ENCODE measurements at places on chromosomes 16 and 17.
A peak's percentile ranks its signal among the peaks of the same experiment; 100 is the strongest.

GRCh38 chr16:69371564-69371963, 14.2 kb downstream of the TERF2 start:
- DNase-seq: no peak

DNA sequence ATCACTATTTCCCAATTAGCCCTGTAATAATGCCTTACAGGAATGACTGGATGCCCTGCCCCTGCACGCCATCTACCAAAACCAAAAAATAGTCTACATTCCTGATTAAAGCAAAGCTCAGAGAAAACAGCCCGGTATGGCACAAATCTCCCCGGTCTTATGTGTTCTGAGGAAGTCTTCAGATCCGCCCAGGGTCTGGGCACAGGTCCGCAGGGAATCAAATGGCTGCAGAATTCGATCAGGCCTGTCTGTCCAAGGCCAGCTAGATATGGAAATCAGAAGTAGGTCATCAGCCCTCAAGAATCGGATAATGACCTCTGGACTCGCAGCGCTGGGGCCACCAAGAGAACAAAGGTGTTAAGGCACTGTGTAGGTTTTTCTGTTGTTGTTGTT, 171.0 kb downstream of the ZFHX3 start:
- no peak for DNase-seq

DNA sequence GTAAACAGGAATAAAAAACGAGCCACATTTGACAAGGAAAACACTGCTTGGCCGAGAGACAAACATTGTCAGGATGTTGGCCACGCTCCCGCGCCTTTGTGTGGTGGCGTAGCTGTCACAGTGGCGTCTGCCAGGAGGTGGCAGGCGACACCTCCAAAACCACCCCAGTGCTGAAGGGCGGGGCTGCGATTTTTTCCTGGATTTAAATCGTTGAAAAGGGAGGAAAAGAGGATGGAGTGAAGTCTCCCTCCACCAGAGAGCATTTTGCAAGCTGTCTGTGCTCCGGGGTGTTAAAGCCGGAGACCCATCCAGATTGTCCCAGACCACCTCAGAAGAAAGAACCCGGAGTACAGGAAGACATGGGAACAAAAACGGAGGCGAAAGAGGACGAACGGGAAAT, 12.7 kb downstream of the MRM3 start:
- DNase-seq: peak; percentile 39

- no peak for DNase-seq
Observed at GRCh38 chr16:80583466-80583865, 42.7 kb downstream of the DYNLRB2 start.

- DNase-seq: no peak
Observed at GRCh38 chr17:50590946-50591737, 30.6 kb downstream of the CACNA1G start.

GRCh38 chr17:78355701-78356100, 4.2 kb downstream of the SOCS3 start:
- no peak for DNase-seq

- no peak for DNase-seq
Observed at GRCh38 chr17:41211845-41212466, 14.5 kb upstream of the KRTAP9-2 start.

DNA sequence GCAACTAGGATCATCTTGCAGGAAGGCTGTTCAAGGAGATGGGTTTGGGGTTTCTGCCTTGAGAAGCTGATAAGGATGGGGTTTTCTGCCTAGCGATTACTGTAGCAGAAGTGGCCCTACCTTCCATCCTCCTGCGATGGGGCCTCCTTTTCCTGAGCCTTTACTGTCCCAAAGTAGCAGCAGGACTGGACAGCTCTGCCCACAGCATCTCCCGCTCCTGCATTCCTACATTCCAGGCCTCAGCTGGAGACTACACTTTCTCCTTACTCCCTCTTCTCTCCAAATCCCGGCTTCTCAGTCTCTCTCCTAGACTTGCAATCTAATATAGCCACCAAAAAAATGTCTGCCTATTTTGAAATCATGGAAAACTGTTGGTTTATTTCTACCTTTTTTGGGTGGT, 355.4 kb downstream of the CA10 start:
- DNase-seq: no peak

DNA sequence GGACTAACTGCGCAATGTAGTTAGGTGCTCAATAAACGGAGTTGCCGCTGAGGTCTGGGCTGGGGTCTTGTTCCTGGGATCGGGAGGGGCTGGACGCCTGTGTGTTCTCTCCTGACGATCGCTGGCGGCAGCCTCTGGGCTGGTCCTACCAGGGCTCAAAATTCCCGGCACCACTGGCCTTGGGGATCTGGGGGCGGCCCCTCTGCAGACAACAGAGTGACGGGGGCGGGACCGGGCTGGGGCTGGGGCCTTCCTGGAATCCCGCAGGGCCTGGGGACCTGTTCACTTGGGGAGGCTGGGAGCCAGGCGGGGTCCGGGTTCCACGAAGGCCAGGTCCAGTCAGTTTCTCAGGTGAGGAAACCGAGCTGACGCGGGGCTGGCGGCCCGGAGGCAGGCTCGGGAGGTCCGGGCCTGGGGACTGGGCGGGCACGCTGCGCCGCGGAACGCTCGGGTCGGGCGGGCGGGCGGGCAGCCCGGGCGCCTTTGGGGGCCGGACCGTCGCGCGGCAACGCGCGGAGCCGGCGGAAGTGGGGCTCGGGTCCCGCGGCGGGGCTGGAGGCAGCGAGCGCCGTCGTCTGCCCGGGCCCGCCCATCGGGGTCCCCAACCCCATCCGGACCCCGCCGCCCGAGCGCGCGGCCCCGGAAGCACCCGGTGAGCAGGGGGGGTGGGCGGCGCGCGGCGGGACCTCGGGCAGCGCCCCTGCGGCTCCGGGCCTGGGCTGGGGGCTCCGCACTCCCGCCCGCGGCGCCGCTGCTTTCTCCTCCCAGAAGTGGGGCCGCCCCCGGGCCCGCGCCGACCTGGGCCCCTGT, at the start of gene PIGQ:
Gene PIGQ (plus strand): TSS at position 524 of the 810 bp plus-strand sequence. CDS start 4,107 bp downstream, outside the sequence.
- DNase-seq: peak; percentile 46

DNA sequence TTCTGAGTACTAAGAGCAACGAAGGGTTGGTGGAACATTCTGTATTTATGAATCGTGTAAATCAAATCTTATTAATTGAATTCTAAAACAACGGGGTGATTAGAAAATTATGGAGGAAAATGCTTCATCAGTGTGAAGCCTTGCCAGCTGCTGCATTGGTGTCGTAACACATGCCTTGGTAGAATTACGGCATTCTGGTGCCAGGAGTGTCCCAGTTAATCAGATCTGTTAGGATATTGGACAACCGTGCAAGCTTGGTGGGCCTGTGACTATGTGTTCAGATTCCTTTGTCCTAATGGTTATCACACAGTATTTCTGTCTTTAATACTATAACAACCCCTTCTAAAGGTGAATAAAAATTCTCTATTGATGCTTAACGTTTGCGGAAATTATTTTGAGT, 44.2 kb upstream of the TANC2 start:
- no peak for DNase-seq

DNA sequence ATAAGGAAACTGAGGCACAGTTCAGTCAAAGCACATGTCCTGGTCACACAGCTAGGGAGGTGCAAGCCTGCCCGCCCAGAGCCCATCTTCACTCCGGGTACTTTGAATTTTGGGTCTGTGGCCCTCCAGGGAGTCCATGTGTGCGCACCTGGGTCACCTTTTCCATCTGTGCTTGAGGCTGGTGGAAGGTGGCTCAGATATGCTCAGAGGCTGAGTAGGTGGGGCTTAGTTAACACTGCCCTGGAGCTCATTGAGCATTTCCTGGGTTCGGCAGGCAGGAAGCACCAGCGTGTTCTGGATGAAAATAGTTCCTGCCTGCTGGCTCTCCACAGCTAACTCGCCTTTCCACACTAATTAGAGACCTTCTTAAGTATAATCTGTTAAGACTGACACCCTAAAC, 19.2 kb downstream of the FAM234A start:
- DNase-seq: no peak

DNA sequence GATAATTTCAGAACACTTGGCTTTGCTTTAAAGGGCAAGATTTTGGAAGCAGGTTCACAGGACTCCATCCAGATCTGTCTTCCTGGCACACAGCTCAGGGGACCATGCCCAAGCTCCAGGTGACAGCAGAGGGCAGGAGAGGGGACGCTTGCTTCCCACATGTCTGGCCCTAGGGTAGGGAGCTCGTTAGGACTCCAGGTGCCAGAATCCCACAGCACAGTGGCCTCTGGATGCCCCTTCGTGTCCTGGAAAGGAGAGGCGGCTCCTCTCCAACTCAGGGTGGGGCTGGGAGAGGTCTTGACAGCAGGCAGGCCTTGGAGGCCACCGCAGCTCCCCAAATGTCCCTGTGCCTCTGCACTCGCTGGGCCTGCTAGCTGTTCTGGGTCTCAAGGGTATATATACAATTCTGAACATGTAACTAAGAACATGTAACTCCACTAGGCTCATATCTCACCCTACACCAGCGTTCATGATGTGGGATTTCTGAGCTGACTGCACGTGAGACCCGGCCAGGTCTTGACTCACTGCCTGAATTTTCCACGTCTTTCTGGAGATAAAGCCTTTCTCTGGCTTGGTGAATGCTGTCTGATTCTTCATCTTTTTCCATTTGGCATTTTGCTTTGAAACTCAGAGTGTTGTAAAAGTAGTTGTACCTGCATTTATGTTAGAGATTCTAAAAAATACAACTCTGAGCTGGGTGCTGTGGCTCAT, 52.8 kb downstream of the MARCHF10 start:
- DNase-seq: no peak

DNA sequence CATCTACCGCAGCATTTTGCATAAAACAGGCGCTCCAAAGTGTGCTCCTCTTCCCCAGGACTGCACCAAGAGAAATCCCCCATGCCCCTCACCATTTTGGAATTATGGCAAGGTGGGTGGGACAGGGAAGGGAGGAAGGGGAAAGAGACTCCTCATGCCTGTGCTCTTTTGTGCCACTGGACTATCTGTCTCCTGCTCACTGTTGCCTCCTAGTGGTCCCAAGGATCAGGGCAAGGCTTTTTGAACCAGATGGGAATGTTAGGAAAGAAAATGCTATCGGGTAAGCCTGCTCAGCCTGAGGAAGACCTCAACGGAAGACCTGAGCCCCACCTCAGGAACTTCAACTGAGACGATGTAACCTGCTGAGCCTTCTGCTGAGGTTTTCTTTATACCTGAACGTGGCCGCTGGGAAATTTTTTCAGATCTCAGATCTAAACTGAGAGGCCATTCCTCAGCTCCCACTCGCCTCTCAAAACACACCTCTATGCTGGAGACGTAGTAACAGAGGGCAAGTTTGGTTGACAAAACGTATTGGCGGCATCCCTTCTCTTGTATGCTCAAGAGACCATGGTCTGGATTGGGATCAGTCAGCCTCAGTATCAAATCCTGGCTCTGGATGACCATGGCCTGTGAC, 58.3 kb downstream of the SPACA3 start:
- peak; percentile 40 for DNase-seq

- DNase-seq: no peak
Observed at GRCh38 chr17:29645515-29646051, 22.9 kb upstream of the CORO6 start.

DNA sequence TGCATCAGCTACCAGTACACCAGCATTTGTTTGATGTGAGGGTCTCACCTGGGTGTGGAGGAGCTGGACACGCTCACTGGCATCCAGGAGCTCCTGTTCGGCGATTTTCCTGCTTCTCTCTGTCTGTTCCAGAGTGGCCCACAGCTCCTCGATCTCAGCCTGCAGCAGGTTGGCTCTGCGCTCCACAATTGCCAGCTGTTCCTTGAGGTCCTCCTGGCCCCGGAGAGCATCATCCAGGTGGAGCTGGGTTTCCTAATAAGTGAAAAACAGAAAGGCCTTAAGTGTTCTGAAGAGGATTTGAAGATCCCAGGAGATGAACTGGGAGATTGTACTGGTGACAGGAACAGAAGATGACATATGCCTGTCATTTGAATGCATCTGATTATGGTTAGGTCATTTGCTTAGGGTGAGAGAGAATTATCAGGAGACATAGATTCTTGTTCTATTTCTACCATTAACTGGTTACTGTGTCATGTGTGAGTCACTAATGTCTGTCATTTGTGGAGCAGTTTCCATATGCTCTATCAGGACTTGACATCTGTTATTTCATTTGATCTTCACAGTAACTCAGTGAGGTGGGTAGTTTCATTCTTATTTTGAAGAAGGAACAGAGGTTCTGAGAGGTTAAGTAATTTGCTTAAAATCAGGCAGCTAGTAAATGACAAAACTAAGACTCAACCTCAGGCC, 21.5 kb upstream of the MYH13 start:
- no peak for DNase-seq

DNA sequence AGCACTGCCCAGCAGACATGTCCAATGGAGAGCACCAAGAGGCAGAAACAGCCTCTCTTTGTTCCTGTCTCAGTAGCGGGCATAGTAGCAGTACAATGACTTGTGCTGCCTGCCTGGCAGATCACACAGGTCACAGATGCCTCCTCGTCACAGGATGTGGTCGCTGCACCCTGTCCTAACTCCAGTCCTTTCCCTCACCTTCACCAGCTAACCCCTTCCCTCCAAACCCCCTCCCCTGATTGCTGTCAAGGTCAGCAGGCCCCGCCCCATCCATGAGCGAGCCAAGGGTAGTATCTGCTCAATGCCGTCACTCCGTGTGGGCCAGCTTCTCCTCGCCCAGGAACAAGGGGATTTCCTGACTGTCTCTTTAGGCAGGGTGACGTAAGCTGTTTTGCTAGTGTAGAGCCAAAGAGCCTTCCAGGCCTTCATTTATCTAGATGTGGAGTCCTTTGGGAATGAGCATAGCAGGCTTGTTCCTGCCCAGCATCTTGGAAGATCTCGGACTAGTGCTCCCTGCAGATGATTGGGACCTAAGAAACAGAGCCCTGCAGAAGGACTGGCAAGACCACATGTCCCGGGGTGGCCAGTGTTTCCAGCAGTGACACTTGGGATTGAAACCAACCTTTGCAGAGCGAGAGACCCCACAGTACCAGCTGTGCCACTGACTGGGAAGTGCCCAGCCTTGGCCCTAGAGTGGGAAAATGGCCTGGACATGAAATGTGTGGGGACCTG, 75.9 kb upstream of the TNRC6C start:
- DNase-seq: no peak

DNA sequence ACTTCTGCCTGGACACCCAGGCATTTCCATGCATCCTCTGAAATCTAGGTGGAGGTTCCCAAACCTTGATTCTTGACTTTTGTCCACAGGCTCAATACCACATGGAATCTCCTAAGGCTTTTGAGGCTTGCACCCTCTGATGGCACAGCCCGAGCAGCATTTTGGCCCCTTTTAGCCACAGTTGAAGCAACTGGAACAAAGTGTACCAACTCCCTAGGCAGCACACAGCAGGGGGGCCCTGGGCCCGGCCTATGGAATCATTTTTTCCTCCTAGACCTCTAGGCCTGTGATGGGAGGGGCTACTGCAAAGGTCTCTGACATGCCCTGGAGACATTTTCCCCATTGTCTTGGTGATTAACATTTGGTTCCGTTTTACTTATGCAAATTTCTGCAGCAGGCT, 32.0 kb downstream of the ABCC1 start:
- no peak for DNase-seq

All from KBM-7 (cell line).